ENCODE measurements at places on chromosomes 16 and 17.
A peak's percentile ranks its signal among the peaks of the same experiment; 100 is the strongest.

- no peak for DNase-seq
Observed at GRCh38 chr17:80219763-80220053, 425 bp downstream of the SGSH start.

DNA sequence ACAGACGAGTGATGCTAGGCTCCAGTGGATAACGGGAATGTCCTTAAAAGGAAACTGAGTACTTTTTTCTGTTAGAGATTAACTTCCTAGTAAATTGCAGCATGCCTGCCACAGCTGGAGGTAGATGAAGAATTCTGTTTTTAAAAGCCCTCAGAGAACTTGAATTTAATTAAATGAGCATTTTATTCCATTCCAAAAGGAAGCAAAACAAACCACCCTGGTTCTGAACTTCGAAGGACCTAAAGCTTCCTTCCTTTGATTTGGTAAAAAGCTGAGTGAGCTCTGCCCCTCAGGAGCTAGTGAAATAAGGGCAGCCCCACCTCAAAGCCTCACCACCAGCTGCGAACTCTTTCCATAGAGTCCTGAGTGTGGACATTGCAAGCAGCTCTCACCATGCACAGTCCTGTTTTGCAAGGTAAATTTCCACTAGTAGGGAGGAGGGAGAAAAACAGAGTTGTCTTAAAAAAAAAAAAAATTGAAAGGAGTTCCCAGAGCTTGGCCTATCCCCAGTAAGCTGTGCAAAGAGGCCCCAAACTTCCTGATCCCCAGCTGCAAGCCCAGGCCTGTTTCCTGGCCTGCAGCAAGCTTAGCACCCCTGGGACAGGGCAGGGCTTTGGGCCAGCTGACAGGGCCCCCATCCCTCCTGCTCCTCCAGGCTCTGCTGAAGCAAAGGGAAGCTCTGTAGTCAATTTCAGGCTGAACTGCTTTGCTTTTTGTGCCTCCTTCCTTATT is 11.2 kb downstream of the CHD9NB start:
- DNase-seq: no peak

GRCh38 chr17:79452706-79453105 is 158.1 kb downstream of the RBFOX3 start:
- no peak for DNase-seq

GRCh38 chr16:79658301-79659033 is 57.9 kb upstream of the MAF start:
- DNase-seq: no peak

GRCh38 chr16:61820398-61820797 is 215.8 kb downstream of the CDH8 start:
- no peak for DNase-seq

GRCh38 chr17:39365872-39366271 is 35.6 kb downstream of the FBXL20 start:
- DNase-seq: no peak

- DNase-seq: no peak
Observed at GRCh38 chr16:28597692-28598261, 927 bp upstream of the SULT1A2 start.

- peak; percentile 99 for DNase-seq
Observed at GRCh38 chr17:409848-410542, 57.4 kb upstream of the RPH3AL start.

DNA sequence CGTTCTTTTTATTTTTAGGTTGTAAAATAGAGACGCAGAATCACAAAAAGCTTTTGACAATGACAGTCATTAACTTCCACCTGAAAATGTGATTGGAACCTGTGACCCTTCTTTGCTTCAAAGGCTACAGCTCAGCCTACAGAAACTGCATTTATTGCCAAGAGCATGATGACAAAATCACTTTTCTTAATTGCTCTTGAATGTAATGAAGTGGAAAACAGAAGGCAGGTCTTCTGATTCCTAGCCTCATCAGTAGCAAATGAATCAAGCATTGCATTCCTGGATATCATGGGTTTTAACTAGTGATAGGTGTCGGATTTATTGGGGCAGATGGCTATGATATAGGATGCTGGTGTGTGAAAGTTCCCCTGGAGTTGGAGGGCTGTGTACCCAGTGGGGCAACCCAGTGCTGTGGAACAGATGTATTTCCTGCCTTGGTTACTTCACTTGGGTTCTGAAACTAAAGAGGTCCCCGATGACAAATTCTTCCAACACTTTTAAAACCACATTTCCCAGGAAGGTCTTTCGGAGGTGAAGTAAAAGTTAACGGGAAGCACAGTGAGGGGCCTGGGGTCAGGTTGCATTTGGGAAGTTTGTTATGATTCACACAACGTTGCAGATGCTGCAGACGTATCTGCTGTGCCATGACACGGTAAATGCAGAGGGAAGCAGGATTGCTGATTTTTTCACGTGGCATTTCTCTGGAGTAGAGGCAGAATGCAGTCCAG is 127.5 kb downstream of the HS3ST3A1 start:
- DNase-seq: peak; percentile 34

- no peak for DNase-seq
Observed at GRCh38 chr16:77782694-77783093, 5.7 kb upstream of the VAT1L start.
